ENCODE measurements at places on chromosomes 6 and 20.

GRCh38 chr6:156658966-156659821, 118.0 kb upstream of the ARID1B start:
- no peak for DNase-seq

DNA sequence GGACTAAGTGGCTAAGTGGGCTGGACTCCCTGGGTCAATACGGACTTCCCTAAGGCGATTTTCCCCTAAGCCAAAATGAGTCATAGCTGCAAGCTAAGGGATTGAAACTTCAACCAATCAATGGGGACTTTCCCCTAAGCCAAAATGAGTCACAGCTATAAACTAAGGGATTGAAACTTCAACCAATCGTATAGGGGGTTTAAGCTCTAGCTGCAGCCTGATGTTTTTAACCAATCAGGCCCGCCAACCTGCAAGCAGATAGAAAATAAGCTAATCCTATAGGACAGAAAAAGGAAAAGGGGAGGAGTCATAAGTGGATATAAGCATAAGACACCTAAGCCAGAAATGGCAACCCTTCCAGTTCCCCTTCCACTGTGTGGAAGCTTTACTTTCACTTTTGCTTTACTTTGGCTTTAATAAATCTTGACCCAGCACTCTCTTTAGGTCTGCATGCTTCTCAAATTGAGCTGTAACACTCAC, 655.0 kb upstream of the HS3ST5 start:
- DNase-seq = no peak

GRCh38 chr6:43606019-43606418, 23.0 kb downstream of the GTPBP2 start:
- DNase-seq = no peak

DNA sequence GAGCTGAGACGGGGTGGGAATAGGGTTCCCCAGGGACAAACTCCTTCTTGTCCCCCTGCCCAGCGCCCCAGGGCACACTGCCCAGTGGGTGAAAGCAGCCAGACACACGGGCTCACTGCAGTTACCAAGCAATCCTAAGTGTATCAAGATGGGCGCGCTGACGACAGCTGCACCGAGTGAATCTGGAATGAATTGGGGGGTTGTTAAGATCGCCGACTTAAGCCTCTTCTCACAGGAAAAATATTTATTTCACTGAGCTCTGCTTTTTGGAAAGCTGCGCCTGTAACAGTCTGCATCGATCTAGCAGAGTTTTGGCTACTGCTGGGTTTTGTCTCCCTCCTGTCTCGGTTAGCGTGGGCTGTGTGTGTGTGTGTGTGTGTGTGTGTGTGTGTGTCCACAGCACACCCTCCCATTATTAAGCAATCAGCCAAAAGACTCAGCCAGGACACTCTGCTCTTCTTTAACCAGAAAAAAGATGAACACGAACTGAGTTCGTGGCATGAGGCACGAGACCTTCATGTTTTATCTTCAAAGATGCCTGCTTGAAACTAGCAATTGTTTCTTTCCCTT, 35.9 kb downstream of the RIPOR3 start:
- no peak for DNase-seq

DNA sequence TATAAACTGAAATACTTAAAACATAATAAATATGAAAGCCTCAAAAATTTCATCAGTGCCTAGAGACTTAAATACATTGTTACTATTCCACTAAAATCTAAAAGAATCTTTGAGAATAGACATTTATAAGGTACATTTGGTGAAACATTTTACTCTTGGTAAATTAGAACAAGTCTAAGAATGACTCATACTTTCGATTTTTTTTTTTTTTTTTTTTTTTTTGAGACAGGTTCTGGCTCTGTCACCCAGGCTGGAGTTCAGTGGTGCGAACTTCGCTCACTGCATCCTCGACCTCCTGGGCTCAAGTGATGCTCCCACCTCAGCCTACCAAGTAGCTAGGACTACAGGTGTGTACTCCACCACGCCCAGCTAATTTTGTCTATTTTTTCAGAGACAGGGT, 6.4 kb downstream of the FUCA2 start:
- no peak for DNase-seq

Data from HTR-8/SVneo (cell line).